ENCODE measurements at places on chromosomes 11 and 22.

- no peak for DNase-seq
These were observed 20.1 kb upstream of the SMIM35 start for GRCh38 chr11:118106789-118107335.

DNA sequence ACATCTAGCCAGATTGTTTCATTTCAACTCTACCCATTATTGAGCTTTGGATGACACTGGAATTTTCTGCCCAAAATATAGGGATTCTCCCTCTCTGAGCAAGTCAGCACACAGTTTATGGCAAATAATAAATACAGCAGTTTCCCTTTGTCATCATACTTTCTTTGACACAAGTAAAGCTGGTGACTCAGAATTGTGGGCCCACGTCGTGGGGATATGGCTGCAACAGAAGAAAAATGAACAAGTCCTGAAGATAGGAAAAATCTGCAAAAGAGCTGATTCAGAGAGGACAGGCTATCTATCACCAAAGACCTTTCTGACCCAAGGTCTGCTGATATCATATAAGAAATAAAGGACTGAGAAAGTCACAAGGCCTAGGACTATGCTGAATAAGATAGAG is 236.3 kb upstream of the ZC3H12C start:
- no peak for DNase-seq

- no peak for DNase-seq
These were observed 49.9 kb downstream of the SCUBE1 start for GRCh38 chr22:43293259-43293654.

DNA sequence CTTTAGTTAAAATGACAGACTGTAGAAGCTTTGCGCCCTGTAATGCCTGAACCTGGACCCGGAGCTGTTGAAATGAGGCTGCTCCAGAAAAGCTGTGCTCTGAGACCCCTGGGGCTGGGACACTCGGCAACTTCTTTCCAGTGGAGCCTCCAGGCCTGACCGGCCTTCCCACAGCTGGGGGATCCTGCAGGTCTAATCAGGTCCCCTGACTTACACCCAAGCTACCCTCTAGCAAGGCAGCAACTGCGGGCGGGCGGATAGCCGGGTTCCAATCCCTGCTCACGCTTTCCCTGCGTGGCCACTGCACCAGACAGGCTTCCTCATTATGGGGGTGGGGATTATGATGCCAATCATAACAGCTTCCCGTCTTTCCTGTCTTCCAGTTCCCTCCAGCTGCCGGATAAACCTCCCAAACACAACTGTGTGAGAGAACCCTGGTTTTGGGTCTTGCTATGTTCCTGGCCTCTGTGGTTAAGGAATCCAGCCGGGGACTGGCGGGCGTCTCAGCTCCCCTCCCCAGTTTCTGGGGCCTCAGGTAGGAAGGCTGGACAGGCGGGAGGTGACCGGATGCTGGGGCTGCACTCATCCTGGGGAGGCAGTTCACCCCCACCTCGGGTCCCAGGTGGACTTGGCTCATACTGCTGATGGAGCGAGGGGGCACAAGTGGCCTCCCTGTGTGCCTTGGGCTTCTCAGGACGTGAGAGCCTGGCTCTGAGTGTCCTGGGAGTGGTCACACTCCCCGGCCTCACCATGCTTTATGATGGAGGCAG is 38.6 kb downstream of the PARVG start:
- DNase-seq: no peak

GRCh38 chr11:73262851-73263495 is 9.2 kb upstream of the P2RY6 start:
- no peak for DNase-seq

All from stimulated activated CD8-positive, alpha-beta memory T cell treated with anti-CD3 and anti-CD28 coated beads, Interleukin-7, amount 100 ng/mL, for 24 hours (primary cell).